GF-D8 (cell line): ENCODE measurements at places on chromosomes 1 and 21.

DNA sequence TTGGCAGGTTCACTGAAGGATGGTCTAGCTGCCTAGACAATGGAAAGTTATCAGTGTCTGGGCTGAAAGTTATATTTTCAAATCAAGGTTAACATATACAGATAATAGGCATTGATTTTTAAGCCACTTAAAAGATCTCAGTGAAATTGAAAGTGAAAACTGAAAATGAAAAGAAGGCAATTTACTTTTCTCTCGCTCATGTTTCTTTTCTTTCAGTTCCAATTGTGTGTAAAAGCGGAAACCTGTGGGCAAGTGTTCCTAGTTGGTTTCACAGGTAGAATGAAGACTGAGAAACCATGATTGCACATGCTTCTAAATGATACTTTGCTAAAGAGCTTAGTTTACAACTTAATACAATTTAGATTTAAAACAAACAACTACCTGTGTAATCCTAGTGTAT is 383.7 kb downstream of the ZP4 start:
- no peak for DNase-seq

DNA sequence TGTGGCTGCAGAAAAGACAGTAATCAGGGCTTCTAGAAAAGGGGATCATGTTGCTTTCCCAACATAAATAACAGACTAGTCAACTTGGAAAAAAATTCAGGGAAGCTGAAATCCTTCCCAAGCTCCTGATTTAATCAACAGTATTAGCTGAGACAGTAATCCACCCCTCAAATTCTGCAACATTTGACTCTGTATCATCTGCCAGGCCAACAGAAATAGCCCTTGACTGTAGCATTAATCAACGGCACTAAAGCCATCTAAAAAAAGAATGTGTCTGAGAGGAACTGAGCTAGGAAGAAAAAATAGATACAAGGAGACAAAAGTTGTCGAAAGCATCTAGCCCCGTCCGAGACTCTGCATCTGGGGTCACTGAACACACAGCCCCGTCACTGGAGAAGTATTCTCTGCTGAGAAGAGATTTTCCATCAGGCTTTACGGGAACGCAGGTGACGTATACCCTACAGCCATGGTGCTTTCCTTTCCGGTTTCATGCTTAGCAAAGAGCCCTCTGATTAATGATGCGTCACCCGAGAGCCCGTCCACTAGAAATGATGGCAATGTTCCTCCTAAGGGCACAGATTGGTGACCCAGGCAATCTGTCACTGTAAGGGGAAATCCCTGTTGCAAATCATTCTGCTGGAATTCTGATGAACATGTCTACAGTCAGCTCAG is 42.1 kb upstream of the TP53BP2 start:
- no peak for DNase-seq

DNA sequence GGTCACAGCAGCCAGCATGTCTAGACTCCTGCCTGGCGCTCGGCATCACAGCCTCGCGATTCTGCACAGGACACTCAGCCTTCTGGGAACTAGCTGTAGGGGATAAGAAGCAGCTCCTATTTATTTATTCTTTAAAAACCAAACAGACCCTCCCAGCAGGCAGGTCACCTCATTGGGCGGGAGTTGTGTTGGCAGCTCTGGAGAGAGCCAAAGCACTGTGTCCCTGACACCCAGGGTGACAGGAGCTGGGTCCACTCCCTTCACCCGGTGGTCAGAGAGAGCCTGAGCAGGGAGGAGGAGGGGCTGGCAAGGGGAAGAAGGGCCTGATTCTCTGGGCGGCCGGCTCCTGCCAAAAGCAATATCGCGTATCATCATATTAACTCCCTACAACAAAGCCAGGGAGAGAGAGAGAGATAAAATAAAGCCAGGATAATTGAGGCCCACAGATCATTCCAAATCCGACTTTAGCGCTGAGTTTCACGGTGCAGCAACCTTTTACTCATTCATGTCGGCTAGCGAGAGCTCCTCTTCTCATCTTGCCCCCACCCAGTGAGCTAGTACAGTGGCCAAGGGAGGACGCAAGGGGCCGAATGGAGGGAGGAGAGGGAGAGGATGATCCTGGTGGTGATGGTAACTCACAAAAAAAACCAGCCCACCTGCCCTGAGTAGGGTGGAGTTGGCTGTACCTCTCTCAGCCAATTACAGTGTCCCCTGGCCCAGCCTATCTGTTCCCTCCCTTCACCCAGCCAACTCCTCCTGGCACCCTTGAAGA is 79.8 kb upstream of the IFFO2 start:
- no peak for DNase-seq

GRCh38 chr21:42305707-42306147 is 9.5 kb downstream of the TFF3 start:
- no peak for DNase-seq

DNA sequence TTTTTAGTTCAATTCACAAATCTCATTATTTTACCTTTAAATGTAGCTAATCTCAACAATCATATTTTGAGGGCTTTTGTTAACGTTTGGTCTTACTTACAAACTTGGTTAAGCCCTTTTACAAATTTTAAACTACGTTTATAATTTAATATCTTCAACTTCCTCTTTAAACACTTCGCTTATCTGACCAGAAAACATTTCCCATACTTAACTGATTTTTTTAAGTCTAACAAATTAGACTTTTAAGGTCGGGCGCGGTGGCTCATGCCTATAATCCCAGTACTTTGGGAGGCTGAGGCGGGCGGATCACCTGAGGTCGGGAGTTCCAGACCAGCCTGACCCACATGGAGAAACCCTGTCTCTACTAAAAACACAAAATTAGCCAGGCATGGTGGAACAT is 300.9 kb downstream of the LMX1A start:
- no peak for DNase-seq

GRCh38 chr1:5650283-5651026 is 341.8 kb downstream of the NPHP4 start:
- DNase-seq, result no peak

- DNase-seq, result peak; percentile 40
These were observed 521 bp upstream of the NADK start for GRCh38 chr1:1778663-1779319.

GRCh38 chr21:35528116-35529042 is 479.3 kb upstream of the RUNX1 start:
- DNase-seq, result peak; percentile 17

DNA sequence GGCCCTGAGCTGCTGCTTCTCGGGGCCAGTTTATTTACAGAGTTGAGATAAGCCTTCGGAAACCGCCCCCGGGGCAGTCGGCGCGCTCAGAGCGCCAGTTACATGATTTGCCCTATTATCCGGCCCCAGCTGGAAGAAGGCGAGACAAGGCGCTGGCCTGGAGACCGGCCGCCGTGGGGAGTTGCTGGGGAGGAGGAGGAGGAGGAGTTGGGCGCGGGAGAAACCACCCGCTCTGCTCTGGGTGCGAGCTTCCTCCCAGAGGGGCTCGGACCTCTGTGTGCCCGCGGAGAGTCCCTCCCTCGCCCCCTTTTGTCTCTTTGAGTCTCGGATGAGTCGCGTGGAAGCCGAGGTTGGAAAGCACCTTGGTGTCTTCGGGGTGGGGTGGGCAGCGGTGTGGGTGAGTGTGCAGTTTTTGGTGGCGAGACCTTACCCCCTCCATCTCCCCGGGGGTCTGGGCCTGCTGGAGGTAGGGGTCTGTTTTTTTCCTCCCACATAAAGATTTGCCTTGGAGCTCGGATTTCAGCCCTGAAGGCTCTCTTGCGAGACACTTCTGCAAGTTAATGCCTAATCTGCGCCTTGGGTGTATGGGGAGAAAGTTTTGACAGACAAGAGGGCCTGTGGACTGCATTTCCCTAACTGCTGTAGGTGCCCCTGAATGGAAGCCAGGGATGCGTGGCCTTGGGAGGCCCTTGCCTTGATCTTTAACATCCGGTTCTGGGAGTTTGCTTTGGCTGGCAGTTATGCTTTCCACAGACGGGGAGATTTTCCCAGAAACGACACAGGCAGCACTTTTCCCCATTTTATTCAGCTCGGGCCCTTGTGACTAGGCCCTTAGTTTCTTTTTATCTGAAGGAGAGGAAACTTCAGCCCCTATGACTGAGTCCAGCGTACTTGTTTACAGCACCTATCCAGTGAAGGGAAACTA is 80.0 kb downstream of the NDUFS5 start:
- DNase-seq, result no peak

GRCh38 chr1:201625226-201625761 is 86.4 kb downstream of the NAV1 start:
- DNase-seq, result no peak

DNA sequence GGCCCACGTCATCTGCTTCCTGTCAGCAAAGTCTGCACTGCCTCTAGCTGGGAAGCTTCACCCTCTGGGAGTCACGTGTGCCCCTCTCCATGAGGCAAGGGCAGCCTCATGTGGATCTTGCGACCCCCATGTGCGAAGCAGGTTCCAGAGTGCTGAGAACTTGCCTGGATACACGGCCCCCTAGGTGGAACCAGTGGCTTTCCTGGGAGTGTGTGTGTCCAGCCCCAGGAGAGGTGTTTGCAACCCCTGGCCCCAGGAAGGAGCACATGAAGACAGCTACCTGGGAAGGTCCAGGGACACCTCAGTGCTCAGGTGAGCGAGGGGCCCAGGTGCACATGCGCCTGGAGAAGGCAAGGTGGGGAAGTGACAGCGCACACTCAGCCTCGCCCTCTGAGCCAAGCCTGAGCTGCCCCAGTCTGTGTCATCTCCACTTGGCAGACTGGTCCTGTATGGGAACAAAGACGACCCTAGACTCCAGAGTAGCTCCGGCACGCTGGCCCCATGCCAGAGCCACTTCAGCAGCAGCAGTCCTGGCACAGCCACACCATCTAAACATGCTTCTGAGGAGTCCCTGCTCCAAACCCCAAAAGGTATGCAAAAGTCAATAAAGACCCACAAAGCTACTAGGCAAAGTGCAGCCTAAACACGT is 8.9 kb downstream of the LSS start:
- no peak for DNase-seq

DNA sequence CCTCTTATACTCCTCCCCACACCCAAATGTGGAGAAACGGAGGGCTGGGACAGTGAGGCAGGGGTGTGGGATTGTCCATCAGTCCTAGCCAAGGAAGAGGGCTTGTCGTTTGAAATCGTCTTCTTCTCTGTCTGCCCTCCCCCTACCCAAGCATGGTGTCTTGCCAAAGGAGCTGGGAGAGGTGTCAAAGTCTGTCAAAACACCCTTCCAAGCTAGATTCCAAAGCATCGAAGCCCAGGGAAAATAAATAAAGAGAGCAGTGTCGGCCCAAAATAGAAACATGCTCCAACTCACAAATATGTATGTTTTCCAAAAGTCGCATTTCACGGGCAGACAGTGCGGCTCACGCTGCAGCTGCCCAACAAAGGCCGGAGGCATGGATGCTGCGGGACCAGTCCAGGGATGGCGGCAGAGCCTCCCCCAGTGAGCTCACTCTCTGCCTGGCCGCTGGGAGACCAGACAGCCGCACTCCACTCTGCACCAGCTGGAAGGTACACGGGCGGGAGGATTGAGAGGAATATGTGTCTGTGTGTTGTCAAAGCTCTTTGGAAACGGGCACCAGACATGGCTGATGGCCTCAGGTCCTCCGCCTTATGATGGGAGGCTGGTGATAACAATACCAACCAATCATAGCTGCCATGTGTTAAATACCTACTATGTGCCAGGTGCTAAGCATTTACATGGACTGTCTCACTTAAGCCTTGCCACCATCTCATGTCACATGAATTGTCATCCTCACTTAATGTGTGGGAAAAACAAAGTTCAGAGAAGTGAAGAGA is 3.9 kb downstream of the DISP3 start:
- no peak for DNase-seq

GRCh38 chr1:15916916-15917315 is 59.0 kb downstream of the ZBTB17 start:
- no peak for DNase-seq

- no peak for DNase-seq
These were observed 30.9 kb downstream of the TNFSF4 start for GRCh38 chr1:173176246-173176645.

DNA sequence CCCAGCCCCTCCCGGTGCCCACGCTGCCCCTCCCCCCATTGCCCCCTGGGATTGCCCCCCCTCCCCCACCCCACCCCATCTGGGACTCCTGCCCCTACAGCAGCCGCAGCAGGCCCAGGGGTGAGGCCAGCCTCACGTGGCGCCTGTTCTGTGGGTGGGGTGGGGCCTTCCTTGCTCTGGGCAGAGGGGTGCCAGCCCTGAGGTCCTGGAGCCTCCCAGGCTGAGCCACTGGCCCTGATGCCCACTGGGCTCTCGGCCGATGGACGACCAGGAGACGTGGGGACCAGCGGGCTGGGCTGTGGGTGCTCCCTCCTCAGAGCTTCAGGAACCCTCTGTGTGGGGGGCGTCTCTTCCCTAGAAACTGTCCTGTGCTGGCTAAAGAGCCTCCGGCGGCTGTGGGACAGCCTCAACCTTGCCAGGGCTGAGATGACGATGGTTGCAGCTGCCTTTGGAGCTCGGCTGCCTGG is 5.8 kb upstream of the C1orf159 start:
- no peak for DNase-seq

DNA sequence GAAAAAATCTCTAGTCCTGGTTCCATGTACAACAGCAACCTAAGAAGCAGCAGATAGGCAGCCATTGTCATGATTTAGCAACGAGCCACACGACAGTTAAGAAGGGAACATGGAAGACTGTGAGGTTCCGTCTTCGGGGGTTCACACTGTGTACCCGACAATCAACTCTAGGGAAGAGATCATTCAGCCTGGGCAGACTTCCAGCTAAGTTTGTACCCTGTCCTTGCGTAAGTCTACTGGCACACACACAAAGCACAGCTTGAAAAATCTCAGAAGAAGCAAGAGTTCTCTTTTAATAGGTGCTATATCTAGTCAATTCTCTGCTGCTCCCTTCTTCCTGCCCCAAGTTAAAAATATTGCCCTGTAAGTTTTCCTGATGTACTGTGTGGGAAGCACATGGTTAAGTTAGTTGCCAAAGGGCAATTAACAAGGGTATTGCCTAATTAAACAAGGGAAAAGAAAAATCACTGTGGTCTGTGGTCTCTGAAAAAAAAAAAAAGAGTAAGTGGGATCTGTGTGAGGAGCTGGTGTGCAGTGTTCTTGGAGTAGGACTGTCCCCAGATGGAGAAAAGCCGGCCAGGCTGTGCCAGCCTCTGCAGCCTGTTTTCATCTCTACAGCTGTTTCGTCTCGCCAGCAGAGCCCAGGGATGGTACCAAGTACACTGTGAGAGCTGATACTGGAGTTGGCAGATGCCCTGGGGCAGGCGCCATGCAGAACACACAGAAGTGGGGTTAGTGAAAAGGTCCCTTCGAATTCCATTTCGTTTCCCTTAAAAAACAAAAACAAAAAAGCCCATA is 6.4 kb upstream of the MYBPHL start:
- DNase-seq, result no peak

DNA sequence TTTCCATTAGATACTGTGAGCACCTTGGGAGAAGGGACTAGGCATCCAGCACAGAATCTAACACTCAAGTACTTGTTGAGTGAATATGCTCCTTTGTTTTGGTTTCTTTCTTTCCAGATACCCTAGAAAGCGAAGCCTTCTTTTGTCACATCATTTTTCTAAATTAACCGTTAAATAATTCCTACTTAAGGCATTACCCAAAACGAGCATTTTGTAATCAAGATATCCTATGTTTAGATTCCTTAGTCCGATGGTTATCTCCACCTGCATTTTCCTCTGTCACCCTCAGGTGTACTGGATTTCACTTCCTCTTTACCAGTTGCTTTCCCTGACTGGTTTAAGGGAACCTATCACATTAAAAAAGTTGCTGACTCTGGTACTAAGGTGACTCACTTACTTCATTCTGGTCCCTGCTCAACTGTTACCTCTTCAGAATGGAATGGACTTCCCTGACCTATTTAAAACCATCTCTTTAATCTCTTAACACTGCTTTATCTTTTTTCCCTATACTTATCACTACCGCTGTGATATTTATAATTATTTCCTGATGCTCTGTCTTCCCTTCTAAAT is 3.2 kb downstream of the B3GALNT2 start:
- no peak for DNase-seq

- no peak for DNase-seq
These were observed 221.6 kb upstream of the POU3F1 start for GRCh38 chr1:38268226-38268625.
